ENCODE measurements at places on chromosomes 5 and 9.

- DNase-seq, result peak; percentile 73
Observed at GRCh38 chr5:78985116-78985724, at the start of gene ARSB. Gene ARSB (minus strand): TSS chr5:78985310. CDS start chr5:78985248, 62 bp downstream.

DNA sequence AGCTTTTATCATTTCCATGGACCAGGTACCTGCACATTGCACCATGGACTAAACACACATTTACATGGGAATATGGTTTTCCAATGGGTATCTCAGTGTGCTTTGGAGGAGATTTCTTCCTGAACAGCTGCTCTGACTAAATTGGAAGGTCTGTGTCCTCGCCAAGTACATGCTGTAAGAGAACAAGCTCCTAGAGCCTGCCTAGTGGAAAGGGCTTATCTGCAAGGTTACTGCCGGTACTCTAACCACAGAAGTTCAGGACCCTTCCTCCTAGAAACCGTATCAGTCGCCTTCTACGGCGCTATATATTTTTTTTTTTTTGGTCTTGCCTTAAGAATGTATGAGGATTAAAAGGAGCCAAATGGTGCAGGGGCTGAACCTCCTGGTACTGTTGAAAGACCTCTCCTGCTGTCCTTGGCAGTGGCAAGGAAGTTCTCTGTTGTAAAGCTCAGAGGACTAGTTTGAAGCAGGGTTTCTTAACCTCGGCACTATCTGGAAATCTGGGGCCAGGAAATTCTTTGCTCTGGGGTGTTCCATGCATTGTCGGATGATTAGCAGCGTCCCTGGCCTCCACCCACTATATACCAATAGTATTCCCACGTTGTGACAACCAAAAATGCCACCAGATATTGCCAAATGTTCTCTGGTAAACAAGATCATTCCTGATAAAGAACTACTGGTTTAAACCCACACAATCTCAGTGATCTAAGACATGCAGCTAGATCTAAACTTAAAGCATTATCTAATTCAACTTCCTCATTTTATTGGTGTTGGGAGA lies 107.4 kb downstream of the FBXO38 start:
- DNase-seq, result no peak

DNA sequence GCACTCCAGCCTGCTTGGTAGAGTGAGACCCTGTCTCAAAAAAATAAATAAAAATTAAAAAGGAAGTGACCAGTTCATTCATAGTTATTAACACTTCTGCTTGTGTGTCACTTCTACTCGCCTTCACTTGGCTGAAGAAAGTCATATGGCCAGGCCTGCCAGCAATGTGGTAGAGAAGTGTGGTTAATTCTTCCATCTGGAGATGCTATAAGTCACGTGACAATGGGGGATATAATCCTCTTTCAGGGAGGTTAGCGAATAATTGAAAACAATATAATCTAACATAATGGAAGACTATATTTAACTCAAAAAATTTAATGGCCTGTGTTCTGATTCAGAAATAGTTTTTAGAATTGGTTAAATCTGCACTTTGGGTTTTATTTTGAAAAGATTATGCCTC lies 305.6 kb downstream of the DOCK8 start:
- DNase-seq, result no peak

DNA sequence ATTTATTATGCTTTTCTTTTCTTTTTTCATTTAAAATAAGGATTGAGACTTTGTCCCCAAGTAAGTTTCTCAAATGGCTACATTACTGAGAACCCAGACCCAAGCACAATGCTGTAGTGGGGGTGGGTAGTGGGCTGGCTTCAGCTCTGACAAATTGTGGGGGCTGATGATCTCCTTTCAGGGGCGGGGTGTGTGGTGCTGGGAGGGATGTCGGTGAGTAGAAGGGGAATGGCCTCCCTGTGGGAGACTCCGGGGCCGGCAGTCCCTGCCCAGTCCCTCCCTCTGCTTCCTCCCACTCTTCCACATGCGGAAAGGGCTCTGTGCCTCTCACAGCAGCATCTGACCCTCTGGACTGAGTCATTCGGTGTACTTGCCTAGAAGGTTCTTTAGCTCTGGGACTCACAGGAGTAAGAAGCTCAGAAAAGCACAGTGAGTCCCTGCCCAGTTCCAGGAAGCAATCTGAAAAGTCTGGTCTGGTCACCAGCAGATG lies 14.3 kb downstream of the CD180 start:
- DNase-seq, result no peak

DNA sequence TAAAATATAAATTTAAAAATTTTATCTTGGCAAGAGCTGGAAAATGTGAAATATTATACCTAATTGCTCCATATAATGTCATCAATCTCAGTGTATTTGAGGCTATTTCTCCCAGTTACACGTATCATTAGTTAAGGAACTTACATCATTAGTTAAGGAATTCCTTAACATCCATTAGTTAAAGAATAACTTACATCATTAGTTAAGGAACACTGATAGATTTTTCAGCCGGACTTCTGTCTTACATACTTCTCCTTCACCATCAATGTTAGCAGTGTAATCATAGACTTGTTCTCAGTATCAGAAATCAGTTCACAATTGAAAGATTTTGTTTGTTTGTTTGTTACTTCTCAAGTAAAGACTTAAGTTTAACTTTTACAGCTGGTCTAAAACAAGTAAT lies 524.4 kb upstream of the CHD1 start:
- DNase-seq, result no peak

- DNase-seq, result no peak
Observed at GRCh38 chr9:37996819-37997217, 72.2 kb downstream of the SHB start.

All from NAMALWA (cell line).